Activated CD4-positive, alpha-beta T cell treated with anti-CD3 and anti-CD28 coated beads for 48 hours (primary cell): ENCODE measurements at places on chromosomes 3 and 15.
A peak's percentile ranks its signal among the peaks of the same experiment; 100 is the strongest.

DNA sequence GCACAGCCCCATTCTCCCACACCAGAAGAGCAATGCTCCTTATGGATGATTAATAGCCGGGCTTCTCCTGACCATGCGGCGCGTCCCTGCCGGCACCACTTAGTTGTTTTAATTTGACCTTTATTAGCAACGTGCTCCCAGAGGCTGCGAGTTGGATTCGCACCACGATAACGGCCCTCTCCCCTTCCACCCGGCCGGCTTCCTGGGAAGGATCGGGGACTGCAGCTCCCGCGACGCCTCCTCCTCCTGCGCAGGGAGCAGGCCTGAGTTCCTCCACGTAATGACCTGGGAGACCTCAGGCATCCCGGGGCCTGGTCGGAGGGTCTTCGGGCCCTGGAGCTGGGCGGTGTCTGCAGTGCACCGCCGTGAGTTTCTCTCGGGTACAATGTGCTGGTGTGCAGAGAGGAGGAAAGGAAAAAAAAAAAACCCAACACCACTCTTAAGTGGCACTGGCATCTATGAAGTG lies 243.3 kb upstream of the TOPAZ1 start:
- DNase-seq: no peak

GRCh38 chr15:27592036-27592760 lies 506.9 kb downstream of the OCA2 start:
- no peak for DNase-seq

DNA sequence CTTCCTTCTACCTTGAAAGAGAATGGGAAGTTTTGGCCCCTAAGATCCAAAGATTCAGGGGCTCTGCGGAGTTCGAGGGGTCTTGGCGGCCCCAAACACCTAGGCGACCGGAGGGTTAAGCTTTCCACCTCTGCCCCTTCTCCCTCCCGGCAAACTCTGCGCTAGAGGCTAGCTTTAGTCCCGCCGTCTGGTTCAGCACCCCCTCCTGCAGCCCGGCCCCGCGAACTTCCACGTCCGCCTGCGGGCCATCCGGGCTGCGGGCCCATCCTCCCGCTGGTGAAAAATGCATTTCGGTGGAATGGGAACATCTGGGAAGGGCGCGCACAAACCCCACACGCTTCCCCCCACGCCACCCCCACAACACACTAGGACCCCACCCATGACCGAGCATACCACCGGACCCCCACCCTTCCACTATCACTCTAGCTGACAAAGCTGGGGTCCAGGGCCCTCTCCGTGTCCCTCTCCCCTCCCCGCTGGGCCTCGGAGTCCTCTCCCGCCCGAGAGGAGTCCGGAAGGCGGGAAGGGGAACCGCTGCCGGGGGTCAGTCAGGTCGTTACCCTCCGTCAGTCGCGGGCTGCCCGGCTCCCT lies 1.0 kb downstream of the SHOX2 start:
- DNase-seq: no peak

GRCh38 chr15:68818769-68819494 lies 1.8 kb downstream of the ANP32A start:
- peak; percentile 58 for DNase-seq

DNA sequence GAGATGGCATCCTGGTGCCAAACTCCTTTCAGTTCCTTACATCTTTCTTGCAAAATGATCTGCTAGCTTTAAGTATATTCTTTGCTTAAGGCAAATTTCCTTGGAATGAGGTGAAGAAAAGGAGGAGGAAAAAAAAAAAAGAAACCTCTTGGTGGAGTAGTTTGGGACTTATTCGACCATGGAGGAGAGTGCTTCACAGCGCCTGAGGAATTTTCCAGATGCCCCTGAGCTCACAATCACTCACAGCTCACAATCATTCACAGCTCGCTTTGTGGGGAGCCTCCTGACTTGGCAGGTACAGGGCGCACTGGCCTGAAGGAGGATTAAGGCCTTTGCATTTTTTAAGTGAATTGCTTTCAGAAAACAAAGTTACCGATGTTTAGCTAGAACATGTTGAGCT lies 53.9 kb downstream of the BOC start:
- DNase-seq: no peak

- peak; percentile 71 for DNase-seq
Measured at GRCh38 chr3:47266709-47267489, 15.7 kb downstream of the KIF9 start.

DNA sequence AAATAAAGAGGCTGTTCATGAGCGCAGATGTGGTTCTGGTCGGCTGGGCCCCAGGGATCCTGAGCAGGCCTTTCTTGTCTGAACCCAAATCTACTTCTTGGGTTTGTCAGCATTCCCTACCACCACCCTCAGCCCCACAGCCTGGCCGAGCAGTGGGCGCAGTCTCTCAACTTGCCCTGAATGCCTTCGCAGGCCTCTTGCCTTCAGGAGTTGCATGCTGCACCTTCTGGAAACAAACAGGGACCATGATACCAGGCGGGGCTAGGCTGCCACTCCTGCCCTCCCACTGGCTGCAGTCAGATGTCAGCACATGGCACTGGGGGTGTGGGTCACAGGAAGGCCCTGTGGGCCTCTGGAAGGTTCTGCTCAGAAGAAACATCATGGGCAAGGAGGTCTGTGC lies 13.2 kb upstream of the C15orf39 start:
- no peak for DNase-seq

GRCh38 chr3:195170496-195170895 lies 100.5 kb downstream of the XXYLT1 start:
- no peak for DNase-seq

DNA sequence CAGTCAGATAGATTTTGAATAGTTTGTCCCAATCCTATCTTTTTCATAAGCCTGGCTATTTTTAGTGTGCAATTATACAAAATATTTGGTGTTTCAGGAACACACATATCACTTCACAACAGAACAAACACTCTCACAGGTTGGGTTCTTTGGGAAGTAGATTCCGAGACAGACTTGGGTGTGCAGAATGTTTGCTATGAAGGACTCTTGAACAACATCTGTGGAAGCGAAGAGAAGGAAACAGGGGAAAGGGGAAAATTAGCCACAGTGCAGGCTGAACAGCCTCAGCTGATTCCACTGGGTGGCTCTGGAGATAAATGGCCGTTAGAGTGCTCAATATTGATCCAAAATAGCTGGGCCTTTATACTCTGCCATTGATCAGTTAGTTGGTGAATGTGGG lies 61.8 kb downstream of the GUCA1C start:
- DNase-seq: no peak

GRCh38 chr3:1462371-1462770 lies 369.5 kb downstream of the CNTN6 start:
- no peak for DNase-seq

- no peak for DNase-seq
Measured at GRCh38 chr15:70669006-70669602, 94.3 kb downstream of the UACA start.

- DNase-seq: no peak
Measured at GRCh38 chr3:72393455-72393854, 454.8 kb downstream of the SHQ1 start.

GRCh38 chr3:40851836-40852235 lies 327.1 kb downstream of the ZNF621 start:
- DNase-seq: no peak

DNA sequence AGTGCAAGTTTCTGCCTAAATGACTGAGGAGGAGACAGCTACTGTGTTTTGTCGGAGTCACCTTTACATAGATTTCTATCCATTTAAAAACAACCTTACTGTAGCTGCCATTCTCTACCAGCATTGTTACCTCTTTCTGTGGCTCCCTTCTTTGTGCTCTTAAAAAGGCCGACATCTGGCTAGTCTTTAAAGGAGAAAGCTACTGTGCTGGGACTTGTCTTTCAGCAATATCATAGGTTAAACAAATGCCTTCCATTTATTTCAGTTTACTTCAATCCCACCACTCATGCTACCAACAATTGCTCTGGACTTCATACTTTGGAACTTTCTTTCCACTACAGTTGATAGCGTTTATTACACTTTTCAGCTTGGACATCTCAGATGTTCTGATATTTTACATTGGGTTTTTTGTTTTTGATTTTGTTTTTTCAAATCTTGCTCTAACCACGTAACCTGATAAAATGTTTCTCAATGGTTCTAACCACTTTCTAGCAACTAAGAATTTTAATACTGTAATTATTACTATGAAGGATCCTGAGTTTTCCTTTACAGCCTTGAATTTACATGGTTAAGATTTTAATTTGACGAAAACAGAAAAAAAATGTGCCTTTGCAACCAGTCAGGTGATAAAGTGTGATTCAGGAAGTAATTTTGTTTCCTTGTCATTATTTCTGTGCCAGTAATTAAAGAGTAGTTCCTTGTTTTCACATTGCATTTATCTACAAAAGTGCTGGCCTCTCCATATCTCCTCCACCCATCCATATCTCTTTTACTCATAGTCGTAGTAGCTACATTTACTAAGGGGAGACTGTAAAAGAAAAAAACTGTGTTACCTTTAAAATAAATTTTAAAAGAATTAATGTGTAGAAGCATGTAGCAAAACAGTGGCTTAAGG lies 1.3 kb upstream of the CBLB start:
- no peak for DNase-seq

- no peak for DNase-seq
Measured at GRCh38 chr15:73196113-73196512, 143.8 kb downstream of the NEO1 start.

GRCh38 chr15:56992725-56993124 lies 74.3 kb downstream of the TCF12 start:
- no peak for DNase-seq

DNA sequence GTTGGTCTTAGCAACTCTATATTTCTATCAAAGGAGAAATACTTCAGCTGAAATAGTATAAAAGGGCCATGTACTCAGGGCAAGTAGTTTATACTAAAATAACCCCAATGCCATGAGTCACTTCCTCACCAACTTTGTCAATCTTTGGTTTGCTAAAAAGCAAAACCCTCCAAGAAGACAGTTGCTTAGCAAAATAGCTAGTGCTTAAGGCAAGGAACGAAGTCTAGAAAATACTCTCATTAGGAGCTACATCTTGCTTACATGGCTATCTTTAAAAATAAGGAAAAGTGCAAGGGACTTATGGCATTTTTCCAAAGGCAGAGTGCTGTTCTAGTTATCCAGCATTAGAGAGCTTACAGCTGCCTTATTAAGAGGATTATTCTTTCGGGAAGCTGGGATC lies 28.4 kb downstream of the P3H2 start:
- no peak for DNase-seq

GRCh38 chr3:188400494-188401243 lies 246.7 kb downstream of the LPP start:
- peak; percentile 29 for DNase-seq

- DNase-seq: no peak
Measured at GRCh38 chr3:71339049-71339448, 244.5 kb downstream of the FOXP1 start.

- DNase-seq: no peak
Measured at GRCh38 chr15:56939257-56939656, 20.8 kb downstream of the TCF12 start.
